ENCODE measurements at places on chromosomes 6 and 20.

- DNase-seq, result no peak
Measured at GRCh38 chr20:36775196-36775595, 1.6 kb upstream of the DSN1 start.

DNA sequence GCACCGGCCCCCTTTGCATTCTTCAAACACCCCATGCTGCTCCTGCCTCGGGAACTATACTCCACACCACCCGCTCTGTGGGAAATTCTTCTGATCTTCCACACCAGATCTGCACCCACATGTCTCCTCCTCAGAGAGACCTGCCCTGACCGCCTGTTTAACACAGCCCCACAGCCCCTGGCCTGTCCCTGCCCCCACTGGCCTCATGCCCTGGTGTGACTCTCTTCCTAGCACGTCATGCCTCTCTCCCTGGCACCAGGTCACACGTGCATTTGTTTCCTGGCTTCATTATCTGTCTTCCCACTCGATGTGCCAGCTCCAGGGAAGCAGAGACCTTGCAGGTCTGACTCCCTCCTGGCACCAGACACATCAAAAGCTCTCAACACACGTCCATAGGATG, 79.6 kb downstream of the ANKRD60 start:
- DNase-seq, result no peak

DNA sequence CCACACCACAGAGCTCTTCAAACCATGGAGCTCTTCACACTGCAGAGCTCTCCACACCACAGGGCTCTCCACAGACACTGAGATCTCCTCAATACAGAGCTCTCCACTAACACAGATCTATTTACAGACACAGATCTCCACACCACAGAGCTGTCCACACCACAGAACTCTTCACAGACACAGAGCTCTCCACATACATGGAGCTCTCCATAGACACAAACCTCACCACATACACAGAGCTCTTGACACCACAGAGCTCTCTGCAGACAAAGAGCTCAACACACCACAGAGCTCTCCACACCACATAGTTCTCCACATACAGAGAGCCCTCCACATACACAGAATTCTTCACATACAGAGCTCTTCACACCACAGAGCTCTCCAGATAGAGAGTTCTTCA, 53.0 kb downstream of the ERMARD start:
- no peak for DNase-seq

GRCh38 chr6:113847447-113847846, 9.7 kb upstream of the MARCKS start:
- no peak for DNase-seq

- DNase-seq, result no peak
Measured at GRCh38 chr20:1173698-1174097, 11.1 kb downstream of the TMEM74B start.

All from left kidney (tissue), 8 donors.